Naive thymus-derived CD4-positive, alpha-beta T cell (primary cell): ENCODE measurements at places on chromosomes 7 and 10.

- no peak overlapping the region for H3K27ac ChIP-seq
- H3K4me3 ChIP-seq, result no peak overlapping the region
- no peak for DNase-seq
- no peaks in the 10 kb centered on the region for H3K36me3 ChIP-seq
Observed at GRCh38 chr7:46881507-46882127, 700.3 kb downstream of the TNS3 start.

DNA sequence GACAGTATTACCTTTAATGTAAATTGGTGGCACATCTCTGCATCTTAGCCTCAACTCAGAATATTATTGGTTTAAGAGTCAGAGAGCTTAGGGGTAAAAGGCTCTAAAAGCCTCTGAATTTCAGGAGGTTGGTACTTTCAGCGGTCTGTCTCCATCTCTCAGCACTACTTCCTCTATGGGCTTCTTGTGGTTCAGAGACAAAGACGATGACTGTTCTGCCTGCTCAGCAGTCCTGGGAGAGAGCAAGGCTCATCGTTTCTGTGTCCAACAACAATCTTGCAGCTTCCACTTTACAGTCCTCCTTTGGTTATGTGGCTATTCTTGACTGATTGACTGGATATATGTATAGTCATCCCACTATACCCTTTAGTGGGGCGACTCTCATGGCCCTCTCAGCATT is 394.7 kb downstream of the AUTS2 start:
- H3K27ac ChIP-seq, result no peak overlapping the region
- DNase-seq, result no peak
- no peaks in the 10 kb centered on the region for H3K4me1 ChIP-seq
- H3K4me3 ChIP-seq, result no peak overlapping the region
- H3K27me3 ChIP-seq, result no peaks in the 10 kb centered on the region

- no peak within 1 kb of the TSS for H3K27ac ChIP-seq
- H3K4me1 ChIP-seq, result no peaks in the 10 kb centered on the region
- H3K27me3 ChIP-seq, result no peaks in the 10 kb centered on the region
- H3K4me3 ChIP-seq, result no peak within 1 kb of the TSS
- no peaks in the 10 kb centered on the region for H3K36me3 ChIP-seq
Observed at GRCh38 chr10:115093286-115093775, at the start of gene ATRNL1. TSS of gene ATRNL1 (plus strand) at chr10:115093365. CDS start at chr10:115093751, 386 bp downstream.

DNA sequence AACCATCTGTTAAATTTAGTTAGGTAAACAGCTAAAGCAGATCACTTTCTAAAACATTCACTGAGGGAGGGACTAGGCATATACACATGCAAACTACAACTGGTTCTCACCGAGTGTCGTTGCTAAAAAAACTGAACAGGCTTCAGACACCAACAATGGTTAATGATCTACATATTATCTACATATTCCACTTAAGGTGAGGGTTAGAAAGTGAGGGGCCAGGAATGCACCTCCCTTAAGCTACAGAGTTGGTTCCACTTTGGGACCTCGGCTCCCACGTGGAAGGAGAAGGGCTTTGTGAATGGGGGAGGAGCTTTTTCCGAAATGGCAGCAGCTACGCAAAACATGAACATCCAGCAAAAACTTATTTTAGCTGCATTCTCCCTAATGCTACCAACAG is 5.8 kb downstream of the CTBP2 start:
- no peaks in the 10 kb centered on the region for H3K4me1 ChIP-seq
- H3K36me3 ChIP-seq, result no peaks in the 10 kb centered on the region
- DNase-seq, result no peak
- no peaks in the 10 kb centered on the region for H3K27me3 ChIP-seq

DNA sequence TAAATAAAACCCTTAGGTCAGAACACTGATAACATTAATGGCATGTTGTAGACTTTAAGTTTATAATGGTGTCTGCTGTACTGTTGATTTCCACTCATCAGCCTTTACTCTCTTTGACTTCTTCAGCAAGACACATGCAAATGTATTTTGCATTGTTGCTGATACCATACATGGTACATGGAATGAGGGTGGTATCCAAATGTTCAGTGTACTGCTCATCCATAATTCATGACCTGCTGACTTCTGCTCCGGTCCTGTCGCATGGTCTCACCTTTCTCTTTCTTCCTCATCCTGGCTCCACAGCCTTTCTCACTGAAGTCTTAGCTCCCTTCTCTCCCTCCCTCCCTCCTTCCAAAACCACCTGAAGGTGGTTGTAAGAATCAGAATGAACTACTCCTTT is 4.7 kb upstream of the CUBN start:
- no peak overlapping the region for H3K27ac ChIP-seq
- no peaks in the 10 kb centered on the region for H3K36me3 ChIP-seq
- no peak overlapping the region for H3K4me3 ChIP-seq
- H3K27me3 ChIP-seq, result no peaks in the 10 kb centered on the region
- H3K4me1 ChIP-seq, result no peaks in the 10 kb centered on the region

- H3K4me1 ChIP-seq, result no peaks in the 10 kb centered on the region
- no peaks in the 10 kb centered on the region for H3K36me3 ChIP-seq
- no peak for DNase-seq
- H3K27me3 ChIP-seq, result no peaks in the 10 kb centered on the region
Observed at GRCh38 chr10:88661018-88661417, 3.2 kb upstream of the LIPF start.
